GM03348 (cell line): ENCODE measurements at places on chromosomes 3 and 15.

DNA sequence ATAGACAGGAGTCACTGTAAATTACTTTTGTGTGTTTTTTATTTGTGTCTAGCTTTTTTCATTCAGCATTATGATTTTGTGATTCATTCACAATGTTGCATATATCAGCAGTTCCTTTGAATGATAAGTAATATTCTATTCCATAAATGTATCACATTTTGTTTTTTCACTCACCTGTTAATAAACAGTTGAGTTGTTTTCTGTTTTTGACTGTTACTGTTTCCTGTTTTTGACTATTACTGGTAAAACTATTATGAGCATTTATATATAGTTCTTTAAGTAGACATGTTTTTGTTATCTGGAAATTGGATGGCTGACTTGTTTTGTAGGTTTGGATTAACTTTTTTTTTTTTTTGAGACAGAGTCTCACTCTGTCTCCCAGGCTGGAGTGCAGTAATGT, 138.4 kb downstream of the RSRC1 start:
- DNase-seq, result no peak

GRCh38 chr3:50156549-50157493, 1.7 kb downstream of the SEMA3F start:
- peak; percentile 47 for DNase-seq

- no peak for DNase-seq
Measured at GRCh38 chr15:99170476-99171065, 65.7 kb downstream of the SYNM start.

- DNase-seq, result no peak
Measured at GRCh38 chr3:130506031-130506430, 10.9 kb upstream of the COL6A6 start.

DNA sequence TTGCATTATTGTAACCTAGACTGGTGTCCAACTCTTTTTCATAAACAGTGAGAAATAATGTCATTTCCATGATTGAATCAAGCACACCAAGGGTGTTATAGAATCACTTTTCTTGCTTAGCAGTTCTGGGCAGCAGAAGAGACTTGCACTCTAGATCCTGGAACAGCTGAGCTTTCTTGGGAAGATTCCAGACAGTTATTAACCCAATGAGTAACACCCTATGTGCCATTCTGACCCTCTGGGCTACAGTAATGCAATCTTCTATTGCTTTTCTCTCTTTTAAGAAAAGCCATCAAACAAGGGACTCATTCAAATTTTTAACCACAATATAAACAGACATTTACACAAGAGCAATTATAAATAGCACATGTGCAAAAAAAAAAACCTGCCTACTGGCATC, 39.3 kb upstream of the USP3 start:
- DNase-seq, result peak; percentile 36

- DNase-seq, result no peak
Measured at GRCh38 chr3:131393051-131393450, 11.5 kb downstream of the NUDT16 start.

DNA sequence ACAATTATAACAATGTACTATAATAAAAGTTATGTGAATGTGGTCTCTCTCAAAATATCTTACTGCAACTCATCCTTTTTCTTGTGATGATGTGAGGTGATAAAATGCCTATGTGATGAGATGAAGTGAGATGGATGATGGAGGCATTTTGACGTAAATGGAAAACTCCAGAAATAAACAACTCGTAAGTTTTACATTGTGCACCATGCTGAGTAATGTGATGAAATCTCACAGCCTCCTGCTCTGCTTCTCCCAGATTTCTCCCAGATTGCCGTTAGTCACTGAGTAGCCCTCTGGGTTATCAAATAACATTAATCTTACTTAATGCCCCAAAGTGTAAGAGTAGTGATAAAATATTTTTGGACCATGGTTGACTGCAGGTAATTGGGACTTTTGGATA, 64.8 kb upstream of the SLCO2A1 start:
- peak; percentile 35 for DNase-seq

DNA sequence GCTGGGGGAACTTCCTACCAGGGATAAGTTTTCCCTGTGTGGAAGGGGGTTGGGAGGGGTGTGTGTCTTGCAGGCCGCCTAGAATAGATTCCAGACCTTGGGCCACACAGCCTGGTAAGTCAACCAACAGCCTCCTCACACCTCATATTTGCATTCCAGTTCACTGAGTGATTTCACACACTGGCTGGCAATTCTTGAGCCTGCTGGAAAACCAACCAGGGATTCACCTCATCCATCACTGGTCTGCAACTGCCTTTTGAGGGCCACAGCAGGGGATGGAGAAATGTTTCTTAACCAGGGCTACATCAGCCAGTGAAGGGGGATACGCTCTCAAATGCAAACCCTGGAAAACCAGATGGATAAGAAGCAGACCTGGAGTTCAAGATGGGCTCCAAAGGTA, 2.0 kb downstream of the FSTL1 start:
- DNase-seq, result peak; percentile 84

GRCh38 chr15:85618956-85619491, 175.7 kb downstream of the KLHL25 start:
- peak; percentile 75 for DNase-seq

GRCh38 chr3:177764377-177764912, 567.2 kb upstream of the TBL1XR1 start:
- peak; percentile 40 for DNase-seq

- no peak for DNase-seq
Measured at GRCh38 chr3:12302564-12302963, 13.7 kb downstream of the PPARG start.

GRCh38 chr3:116390318-116390717, 55.0 kb downstream of the LSAMP start:
- DNase-seq, result no peak
